Choroid plexus epithelial cell (primary cell): ENCODE measurements at places on chromosomes 11 and 22.

- no peak for DNase-seq
These were observed 431.9 kb downstream of the MIAT start for GRCh38 chr22:27089264-27089663.

DNA sequence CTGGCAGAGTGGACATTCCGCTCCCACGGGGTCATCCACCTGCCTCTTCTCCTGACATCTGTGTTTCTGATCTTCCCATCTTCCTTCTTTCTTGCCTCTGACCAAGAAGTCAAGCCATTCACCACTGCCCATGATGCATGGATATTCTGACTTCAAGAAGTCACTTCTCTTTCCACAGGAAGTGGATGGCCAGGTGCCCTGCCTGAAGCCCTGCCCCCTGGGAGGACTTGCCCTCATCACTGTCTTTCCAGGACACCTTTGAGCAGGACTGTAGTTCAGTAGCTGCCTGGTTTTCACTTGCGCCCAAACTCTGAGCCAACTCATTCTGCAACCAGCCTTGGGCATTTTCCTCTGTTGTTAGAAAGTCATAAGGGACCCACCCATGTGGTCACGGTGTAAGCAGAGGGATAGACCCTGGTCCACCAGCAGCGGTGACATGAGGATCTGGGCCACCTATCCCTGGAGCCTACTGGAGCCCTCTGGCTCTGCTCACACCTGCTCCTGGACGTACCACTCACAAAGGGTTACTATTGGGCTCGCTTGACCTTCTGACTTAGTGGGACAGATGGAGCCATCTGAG lies 6.9 kb downstream of the CYTH4 start:
- DNase-seq = no peak

DNA sequence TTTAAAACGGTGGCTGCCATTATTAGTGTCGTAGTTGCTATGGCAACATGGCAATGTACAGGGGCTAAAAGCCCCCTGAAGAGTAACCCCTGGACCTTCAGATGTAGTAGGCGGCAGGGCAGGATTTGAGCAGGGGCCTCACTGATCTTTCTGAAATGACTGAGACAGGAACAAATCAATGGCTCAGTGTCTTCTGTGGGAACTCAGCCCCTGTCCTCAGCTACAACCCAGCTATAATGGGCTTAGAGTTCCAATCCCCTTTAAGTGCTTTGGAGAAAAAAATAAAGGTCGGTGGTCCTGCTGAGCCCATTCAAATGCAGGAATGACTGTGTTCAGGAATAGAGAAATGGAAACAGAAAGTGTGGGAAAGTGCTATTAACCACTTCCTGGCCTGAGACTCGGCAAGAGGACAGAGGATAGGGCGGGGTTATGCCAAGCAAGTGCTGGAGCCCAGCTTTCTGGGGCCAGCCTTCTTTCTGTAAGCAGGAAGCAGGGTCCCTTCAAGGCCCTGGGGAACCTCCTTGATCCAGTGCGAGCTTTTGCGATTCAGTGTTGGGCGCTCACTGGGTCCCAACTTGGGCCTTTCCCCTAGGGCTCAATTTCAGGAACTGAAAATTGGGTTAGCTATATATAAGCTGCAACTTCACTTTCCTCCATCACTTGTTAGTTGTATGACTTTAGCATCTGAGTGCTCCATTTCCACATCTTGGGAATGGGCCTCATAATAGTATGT lies 6.1 kb upstream of the CD82 start:
- no peak for DNase-seq

DNA sequence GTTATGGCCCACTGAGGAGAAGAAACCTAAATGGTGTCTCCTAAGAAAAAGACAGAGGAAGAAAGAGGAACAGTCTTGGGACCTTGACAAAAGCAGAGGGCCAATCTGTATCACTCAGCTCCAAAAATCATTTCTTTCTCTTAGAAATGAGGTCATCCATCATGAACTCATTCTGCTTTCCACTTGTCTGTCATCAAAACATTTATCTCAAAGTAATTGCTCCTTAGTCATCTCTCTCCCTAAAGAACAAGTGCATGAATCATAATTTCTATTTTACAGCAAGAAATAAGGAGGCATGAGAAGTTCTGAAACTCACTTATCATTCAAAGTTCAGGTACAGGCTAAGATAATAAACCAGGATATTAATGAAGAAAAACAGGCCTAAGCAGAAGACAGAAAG lies 375.6 kb downstream of the KCNA4 start:
- no peak for DNase-seq

- no peak for DNase-seq
These were observed 351.5 kb downstream of the BRD1 start for GRCh38 chr22:49476176-49476575.
